ENCODE measurements at places on chromosomes 16 and 17.

GRCh38 chr17:7290685-7291084, 3.8 kb downstream of the YBX2 start:
- DNase-seq = no peak

DNA sequence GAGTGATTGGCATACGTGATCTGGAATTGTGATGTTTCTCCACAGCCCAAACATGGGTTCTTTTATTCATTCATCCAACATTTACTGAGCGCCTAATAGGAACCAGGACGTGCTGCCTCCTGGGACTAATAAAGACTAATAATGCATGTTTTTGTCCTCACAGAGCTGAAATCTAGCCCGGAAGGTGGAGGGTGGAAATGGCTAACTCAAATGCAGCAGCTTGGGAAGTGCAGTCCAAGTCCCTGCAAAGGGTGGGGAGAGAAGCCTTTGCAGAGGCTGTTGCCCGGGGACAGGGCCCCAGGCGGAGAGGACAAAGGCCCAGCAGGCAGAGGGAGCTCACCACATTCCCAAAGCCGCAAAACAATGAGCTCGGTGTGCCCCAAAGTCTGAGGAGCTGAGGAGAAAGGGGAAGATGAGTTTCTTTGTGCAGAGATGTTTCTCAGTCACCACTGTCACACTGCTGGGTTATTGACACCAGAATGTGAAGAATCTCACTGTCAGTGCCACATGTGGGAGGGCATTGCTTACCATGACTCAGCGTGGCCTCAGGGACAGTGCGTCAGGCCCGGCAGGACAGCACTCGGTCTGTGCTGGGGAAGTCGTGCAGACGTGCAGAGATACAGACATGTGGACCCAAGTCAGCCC, 118.2 kb upstream of the CHMP6 start:
- no peak for DNase-seq

- no peak for DNase-seq
Measured at GRCh38 chr16:65618333-65618732, 496.5 kb upstream of the CDH11 start.

DNA sequence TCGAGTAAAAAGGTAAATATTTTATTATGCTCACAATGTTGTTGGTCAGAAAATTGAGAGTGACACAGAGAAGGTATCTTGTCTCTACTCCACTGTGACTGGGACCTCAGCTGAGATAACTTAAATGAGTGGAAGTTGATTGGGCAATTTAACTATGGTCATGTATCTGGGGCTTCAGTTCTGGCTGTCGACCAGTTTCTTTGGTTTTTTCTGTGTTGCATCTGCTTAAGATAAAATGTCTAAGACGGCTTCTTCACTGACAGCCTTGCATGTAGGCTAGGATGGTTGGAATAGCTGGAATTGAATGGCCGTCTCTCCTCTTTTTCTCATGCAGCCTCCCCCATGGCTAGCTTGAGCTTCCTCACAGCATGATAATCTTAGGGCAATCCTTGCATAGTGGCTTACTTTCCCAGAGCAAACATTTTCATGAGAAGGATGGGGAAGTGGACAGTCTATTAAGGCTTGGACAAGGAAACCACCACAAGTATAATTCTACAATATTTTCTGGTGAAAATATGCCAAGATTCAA, 433.7 kb downstream of the KIF2B start:
- no peak for DNase-seq

- DNase-seq = peak; percentile 39
Measured at GRCh38 chr17:2337544-2338314, 428 bp downstream of the SGSM2 start.

- no peak for DNase-seq
Measured at GRCh38 chr17:16948587-16949376, 23.1 kb downstream of the TNFRSF13B start.

DNA sequence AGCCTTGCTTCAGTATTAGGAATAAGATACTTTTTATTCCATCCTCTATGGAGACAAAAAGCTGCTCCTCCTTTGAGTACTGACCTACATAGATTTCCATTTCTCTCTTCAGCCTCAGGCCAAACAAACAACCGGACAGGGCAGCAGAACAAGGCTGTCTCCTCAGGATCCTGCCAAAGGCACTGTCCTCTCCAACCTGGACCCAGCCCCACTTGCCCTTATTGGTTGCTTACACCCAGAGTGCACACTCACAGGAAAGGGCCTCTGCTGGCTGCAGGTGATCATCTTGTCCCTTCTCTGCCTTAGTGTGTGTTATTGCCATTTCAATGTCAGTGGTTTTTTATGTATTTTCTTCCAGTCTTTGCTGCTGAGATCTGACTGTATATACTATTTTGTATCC, 26.6 kb downstream of the LIG3 start:
- DNase-seq = no peak

DNA sequence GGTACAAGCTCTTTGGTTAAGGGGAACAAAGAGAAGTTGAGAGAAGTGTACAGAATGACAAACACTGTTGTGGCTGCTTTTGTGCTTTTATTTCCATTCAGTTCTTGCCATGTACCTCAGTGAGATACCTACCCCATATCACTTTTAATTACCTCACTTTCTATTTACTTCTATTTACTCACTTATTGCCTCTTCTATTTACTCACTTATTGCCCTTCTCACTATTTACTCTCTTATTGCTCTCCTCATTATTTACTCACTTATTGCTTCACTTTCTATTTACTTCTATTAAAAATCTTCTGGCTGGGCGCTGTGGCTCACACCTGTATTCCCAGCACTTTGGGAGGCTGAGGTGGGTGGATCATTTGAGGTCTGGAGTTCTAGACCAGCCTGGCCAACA, 41.9 kb downstream of the MBTD1 start:
- DNase-seq = no peak

DNA sequence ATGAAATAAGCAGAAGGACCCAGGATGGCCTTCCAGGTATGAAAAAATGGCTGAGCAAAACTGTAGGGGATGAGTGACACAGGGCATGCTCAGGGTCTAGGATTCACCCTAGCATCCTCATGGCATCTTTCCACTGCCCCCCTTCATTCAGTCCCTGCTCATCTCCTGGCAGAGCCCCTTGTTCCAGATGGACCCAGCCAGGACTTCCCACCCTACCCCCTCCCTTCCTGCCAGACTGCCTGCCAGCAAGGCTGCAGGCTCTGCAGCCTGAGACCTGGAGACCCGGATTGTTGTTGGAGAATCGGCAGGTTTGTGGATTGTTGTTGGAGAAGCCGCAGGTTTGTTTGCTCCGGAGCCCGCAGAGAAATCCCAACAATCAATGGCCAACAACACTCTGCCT, 6.6 kb downstream of the SEZ6 start:
- no peak for DNase-seq

- DNase-seq = no peak
Measured at GRCh38 chr17:76353004-76353598, 615 bp downstream of the PRPSAP1 start.

- no peak for DNase-seq
Measured at GRCh38 chr17:7374353-7374752, 6.5 kb upstream of the TNK1 start.

GRCh38 chr17:75738218-75738802, 17.1 kb downstream of the ITGB4 start:
- no peak for DNase-seq

- no peak for DNase-seq
Measured at GRCh38 chr16:86337581-86338402, 172.5 kb upstream of the FOXF1 start.

DNA sequence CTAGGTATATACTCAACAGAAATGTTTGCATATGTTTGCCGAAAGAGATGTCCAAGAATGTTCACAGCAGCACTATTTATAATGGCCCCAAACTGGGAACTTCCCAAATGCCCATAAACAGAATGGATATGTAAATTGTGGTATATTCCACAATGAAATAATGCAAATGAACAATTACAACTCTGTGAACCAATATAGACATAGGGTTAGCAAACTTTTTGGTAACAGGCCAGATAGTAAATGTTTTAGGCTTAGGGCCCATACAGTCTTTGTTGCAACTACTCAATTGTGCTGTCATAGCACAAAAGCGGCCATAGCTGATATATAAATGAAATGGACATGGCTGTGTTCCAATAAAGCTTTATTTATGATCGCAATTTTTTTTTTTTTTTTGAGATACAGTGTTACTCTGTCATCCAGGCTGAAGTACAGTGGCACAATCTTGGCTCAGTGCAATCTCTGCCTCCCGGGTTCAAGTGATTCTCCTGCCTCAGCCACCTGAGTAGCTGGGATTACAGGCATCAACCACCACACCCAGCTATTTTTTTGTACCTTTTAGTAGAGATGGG, 16.5 kb downstream of the XYLT1 start:
- DNase-seq = no peak

GRCh38 chr17:67999291-67999911, 3.1 kb upstream of the C17orf58 start:
- DNase-seq = no peak

- DNase-seq = no peak
Measured at GRCh38 chr16:6252541-6252940, 1080.1 kb upstream of the RBFOX1 start.

DNA sequence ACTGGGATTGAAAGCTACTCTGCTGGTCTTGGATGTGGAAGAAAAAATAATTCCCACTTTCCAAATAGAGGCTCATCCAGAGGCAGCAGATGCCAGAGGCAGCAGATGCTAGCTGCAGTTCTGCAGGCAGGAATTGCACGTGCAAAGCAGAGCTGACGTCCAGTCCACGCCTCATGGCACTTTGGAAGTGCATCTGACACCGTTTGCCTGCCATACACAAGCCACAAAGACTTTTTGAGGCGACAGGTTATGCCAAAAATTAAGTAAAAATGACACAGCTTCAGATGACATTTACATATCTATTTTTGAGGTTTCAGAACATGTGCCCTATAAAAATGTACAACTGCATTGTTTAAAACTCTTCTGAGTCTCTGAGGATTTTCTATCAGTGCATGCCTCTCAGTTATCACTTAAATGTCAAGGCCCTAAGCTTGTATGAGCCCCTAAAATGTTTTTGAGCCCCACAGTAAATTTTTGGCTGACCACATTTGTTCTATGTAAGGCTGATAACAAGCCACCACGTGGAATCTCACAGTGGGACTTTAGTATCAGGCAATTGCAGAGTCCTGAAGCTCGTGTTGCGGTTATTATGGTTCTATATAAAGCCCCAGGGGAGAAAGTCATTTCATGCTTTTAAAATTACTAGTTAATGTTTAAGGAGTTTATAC, 239.2 kb downstream of the PRKCA start:
- DNase-seq = no peak

- no peak for DNase-seq
Measured at GRCh38 chr16:70703041-70703834, 17.4 kb upstream of the MTSS2 start.

DNA sequence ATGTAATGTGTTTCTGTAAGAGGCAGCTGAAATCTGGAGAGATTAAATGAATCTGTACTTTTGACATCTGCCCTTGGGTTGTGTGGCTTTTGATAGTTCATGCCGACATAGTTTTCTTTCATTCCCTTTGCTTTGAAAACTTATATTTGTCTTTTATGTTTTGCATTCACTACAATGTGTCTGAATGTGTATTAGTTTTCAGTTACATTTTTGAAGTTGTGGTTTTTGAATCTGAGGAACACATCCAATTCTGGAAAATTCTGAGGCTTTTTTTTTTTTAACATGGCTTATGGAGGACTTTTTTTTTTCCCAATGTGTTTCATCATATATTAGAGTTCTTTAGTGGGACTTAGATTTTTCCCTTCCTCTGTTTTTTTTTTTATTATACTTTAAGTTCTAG, 683.7 kb upstream of the SOX9 start:
- DNase-seq = no peak

- no peak for DNase-seq
Measured at GRCh38 chr17:77087650-77088454, 52.9 kb upstream of the SEC14L1 start.

- DNase-seq = no peak
Measured at GRCh38 chr16:12507366-12507765, 296.3 kb downstream of the CPPED1 start.

GRCh38 chr17:45834471-45835396, 9.9 kb upstream of the SPPL2C start:
- no peak for DNase-seq

DNA sequence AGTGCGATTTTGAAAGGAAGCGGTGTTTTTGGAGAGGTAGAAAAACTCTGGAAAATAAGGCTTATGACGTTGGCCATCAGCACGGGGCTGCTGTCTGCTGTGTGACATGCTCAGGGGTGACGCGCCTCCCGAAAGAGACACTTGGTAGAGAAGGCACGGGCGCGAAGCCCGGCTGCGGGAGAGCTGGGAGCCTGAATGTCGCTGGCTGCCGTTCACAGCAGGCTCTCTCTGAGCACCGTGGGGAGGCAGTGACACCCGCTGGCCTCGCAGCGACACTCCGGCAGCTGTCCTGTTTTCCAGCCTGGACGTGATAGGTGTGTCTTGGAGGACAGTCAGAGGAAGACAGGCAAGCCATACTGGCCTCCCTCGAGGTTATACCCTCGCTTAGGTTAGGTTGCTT, 759.1 kb upstream of the RBFOX1 start:
- no peak for DNase-seq

DNA sequence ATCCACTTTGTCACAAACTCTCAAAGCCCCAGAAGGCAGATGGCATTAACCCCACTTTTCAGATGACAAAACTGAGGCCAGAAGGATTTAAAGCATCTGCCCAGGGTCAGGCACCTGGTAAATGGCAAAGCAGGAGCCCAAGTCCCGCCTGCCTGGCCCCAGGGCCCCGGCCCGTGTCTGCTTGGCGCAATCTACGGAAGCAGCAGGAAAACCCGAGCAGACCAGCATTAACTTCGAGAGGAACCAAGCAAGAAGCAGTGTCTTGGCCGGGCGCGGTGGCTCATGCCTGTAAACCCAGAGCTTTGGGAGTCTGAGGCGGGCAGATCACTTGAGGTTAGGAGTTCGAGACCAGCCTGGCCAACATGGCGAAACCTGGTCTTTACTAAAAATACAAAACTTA, 21.6 kb downstream of the RTN4RL1 start:
- no peak for DNase-seq

- DNase-seq = no peak
Measured at GRCh38 chr16:50570808-50571598, 22.8 kb downstream of the NKD1 start.

GRCh38 chr16:89729863-89730593, 8.7 kb downstream of the ZNF276 start:
- no peak for DNase-seq

DNA sequence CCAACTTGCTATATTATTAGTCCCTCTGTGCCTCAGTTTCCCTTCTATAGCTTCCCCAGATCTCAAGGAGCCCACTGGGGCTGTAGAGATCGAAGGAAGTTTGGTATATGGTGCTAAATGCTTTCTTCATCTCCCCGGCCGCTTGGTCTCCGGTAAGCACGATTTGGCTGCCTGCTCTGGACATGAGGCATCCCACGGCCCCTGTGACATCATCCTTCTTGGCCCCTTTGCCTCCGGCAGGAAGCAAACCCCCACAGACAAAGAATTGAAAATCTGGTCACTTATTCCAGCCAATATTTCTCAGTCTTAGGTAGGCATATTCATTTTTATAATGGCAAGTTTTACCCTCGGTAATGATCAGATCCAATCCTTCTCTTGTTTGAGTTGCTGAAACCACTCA, 65.8 kb downstream of the WSCD1 start:
- no peak for DNase-seq

- DNase-seq = peak; percentile 25
Measured at GRCh38 chr16:3444032-3444388, 530 bp downstream of the NAA60 start.

GRCh38 chr16:52469775-52470174, 77.2 kb downstream of the TOX3 start:
- no peak for DNase-seq

- no peak for DNase-seq
Measured at GRCh38 chr17:40862985-40863733, 3.9 kb downstream of the KRT12 start.

GRCh38 chr17:82065193-82065637, 389 bp downstream of the DUS1L start:
- DNase-seq = peak; percentile 36

- no peak for DNase-seq
Measured at GRCh38 chr16:27222249-27223225, 19.2 kb downstream of the KDM8 start.

Data from stimulated activated naive CD4-positive, alpha-beta T cell treated with Interleukin-2 at 50 U/mL for 16 hours (primary cell).